Hepatic stellate cell (primary cell): ENCODE measurements at places on chromosomes 6 and 20.

DNA sequence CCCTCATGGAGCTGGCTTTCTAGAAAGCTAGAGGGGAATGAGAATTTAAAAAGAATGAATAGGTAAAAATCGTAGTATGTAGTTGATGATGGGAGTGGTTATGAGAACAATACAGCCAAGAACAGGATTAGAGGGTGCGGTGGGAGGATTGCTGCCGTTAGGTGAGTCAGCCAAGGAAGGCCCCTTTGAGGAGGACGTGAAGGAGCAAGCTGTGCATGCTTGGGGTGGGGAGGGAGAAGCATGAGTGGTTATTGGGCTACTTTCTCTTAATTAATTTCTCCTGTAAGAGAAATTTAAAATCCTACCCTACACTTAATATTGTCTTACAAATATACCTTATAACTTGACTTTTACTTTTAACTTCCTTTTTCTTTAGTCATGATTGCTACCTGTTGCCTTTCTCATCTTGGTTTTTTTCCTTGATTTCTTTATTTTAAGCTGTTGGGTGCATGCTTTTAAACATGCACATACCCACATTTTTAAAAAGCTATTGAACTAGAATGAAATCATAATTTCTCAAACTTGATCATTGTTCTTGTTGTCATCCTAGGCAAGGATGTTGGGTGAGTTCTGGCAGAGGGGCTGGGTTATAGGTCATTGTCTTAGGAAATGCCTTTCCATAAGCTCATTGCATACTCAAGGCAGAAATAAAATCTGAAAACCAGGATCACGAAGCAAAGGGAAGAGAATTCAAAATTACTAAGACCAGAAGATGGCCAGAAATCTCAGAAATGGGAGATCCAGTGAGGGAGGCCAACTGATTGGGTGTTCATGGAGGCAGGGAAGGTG lies 114.5 kb downstream of the TCP11 start:
- DNase-seq, result no peak

DNA sequence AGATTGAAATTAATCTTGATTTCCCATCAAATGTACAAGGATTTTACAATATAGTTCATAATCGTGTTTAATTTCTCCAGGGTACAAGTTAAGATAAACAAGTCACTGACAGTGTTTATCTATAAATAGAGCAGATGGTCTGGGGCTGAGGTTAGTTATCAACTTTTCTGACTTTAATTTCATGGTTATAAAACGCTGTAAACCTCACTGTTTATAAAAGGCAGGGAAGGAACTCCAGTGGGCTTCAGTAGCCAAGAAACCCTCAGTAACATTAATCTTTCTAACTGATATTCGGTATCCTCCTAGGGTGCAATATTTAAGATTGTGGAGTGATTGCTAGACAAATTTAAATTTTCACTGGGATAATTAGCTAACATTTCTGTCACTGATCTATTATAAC lies 68.6 kb downstream of the GFRAL start:
- DNase-seq, result no peak

GRCh38 chr20:16106191-16106849 lies 466.9 kb downstream of the KIF16B start:
- no peak for DNase-seq

DNA sequence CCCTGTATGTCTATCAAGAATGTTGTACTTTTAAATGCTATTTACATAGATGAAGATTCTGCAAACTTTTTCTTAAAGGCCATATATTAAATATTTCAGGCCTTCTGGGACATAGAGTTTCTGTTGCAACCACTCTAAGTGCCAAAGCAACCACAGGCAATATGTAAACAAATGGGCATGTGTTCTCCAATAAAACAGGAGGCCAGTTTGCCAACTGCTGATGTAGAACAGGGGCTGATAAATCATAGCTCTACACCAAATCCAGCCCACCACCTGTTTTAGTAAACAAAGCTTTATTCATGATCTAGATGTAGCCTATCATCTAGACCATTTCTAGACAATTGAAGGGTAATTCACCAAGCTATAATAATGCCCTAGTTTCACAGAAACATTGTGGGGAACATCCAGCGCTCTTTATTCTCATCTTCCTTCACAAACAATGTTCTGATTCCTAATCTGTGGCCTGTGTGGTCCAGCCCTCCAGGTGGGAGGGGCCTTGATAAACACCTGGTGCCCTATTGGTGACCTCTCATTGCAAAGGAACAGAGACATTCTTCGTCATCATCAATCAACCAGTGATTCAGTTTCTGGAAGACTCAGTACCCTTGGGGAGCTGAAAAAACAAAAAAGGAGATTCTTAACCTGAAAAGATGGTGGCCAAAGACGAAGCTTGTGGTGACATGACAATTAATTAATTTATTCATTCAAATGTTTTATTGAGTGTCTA lies 80.2 kb downstream of the PREP start:
- no peak for DNase-seq

DNA sequence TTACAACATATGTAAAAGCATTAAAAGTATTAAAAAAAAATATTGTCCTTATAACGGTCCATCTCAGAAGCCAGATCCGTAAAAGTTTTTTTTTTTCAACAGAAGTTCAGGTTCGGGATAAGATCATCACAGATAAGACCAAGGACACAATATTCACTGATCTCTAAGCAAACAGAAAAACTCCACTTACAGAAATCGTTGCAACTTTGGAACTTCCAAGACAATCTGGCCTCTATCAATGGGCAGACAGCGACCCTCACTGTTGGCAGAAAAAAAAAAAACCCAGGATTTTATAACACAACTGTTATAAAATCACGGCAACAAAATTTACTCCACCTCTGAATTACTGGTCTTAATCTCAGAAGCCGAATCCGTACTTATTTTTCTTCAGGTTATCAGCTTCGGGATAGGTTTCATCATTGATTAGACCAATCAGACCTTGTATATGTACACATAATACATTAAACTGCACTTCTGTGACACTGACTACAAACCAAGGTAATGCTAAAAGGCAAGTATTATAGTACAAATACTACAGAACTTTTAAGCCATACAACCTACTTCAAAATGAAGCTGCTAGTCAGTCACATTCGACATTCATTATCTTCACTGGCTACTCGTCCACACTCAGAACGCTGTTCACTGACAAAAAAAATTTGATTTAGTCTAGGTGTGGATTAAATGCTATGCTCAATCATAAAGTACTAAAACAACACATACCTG lies 34.7 kb upstream of the SYNCRIP start:
- DNase-seq, result no peak

DNA sequence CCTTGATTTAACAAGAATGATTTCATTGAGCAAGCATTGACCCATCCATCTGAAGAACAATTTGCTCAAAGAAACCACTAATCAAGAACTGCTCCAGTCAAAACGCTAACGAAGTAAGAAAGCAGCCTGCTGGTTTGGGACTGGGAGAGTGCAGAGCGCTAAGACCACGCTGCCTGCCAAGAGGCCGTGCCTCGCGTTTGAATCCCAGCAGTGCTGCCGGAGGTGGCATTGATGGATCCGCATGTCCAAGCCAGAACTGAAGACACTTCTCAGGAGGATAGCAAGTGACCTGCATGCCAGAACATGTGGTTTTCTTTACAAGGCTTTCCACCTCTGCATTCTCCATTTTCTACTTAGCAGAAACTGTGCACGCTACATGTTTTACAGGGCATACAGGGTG lies 105.2 kb upstream of the FOXC1 start:
- no peak for DNase-seq

- peak; percentile 34 for DNase-seq
These were observed 3.6 kb upstream of the TOX2 start for GRCh38 chr20:43911066-43911465.

- DNase-seq, result no peak
These were observed 101.4 kb upstream of the PDE7B start for GRCh38 chr6:135750081-135750480.
